ENCODE measurements at places on chromosomes 5 and 9. TPM values are rescaled to one million over a fixed set of nuclear protein-coding genes. Genes with fewer than 3 reads are reported as not detected.

DNA sequence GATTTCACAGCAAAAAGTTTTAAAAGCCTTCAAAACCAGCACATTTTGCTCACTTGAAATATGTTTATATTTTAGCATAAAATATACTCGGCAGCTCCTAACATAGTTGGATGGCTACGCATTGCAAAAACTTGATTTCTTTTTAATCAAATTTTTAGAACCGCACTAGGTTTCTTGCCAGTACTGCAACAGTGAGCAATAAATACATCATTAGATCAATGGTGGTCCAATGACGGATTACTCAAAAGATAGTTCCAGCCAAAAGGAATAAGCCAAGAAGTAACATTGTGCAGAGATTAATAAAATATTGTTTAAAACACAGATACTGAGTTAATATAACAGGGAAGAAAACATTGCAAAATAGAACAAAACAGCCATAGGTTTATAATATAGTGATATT lies 5.5 kb downstream of the MARCHF3 start:
- no peak for DNase-seq

HIGD2A gene
- total RNA-seq: 31.9 TPM

ACOT12 gene
- total RNA-seq: 2.4 TPM

CDO1 gene
- 63.2 TPM for total RNA-seq

EGFLAM gene
- 13.7 TPM for total RNA-seq

GRCh38 chr5:137706841-137707240 lies 29.0 kb downstream of the KLHL3 start:
- DNase-seq: no peak

DNA sequence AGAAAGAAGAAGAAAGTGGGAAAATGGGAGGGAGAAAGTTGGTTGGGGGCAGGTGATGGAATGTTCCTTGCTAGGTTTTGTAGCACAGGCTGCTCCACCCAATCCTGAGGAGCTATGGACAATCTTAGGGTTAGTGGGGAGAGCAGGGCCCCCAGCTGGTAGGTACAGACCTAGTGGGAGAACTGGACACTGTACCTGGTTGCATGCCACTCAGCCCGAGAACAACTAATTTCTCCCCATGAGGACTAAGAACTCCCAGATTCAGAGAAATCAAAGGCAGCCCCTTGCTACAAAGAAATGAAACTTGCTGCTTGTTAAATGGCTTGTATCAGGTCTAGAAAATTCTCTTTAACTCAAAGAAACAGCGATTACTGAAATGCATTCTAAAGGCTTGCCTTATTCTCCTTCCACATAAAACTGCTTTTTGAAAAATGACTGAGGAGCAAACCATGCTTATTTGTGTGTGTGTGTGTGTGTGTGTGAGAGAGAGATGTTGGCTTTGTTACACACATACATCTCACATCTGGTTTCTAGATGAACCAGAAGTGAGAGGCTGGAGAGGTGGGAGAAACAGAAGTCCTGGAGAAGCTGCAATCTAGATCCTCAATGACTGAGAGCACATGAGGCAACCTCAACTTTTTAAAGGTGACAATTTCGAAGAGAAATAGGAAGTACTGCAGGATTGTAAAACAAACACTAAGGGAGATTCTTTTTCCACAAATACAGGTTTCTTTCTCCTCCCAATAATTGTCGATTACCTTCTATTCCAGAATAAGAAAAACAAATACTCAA lies 28.9 kb downstream of the FYB1 start:
- DNase-seq: no peak

GRCh38 chr9:134988706-134989105 lies 71.0 kb upstream of the FCN1 start:
- no peak for DNase-seq

DNA sequence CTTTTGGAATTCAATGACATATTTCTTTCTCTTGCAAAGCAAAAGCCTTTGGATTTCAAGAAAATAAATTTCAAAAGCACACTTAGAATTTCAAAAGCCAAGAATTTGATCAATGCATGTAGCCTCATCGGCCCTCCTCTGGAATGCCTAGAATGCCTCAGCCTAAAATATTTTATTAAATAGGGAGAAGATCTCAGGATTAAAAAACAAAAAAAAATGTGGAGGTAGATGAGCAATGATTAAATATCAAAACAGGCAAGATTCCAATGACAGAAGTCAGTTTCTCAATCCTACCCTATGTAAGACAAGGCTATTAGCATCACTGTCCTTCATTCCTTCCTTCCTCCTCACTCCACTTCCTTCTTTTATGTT lies 169.0 kb downstream of the CDH6 start:
- no peak for DNase-seq

PKD2L2 gene
- not detected for total RNA-seq

ADGRD2 gene
- 1.5 TPM for total RNA-seq

LCN1 gene
- total RNA-seq: not detected

DNA sequence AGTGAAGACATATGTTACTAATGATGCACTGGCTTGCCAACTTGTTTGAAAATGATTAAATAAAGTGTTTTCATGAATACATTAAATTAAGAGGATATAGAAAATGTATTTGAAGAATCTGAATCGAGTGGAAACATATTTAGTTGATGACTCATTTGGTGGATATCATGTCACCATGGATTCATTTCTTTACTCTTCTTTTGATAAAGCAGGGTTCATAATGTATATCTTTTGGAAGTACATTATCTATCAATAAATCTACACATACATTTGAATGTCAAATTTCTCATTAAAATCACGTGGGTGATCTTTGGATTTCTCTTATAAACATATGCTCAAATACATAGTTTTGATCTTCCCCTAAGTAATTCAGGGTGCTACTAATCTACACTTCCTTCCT lies 1148.1 kb upstream of the ACO1 start:
- DNase-seq: no peak

DNA sequence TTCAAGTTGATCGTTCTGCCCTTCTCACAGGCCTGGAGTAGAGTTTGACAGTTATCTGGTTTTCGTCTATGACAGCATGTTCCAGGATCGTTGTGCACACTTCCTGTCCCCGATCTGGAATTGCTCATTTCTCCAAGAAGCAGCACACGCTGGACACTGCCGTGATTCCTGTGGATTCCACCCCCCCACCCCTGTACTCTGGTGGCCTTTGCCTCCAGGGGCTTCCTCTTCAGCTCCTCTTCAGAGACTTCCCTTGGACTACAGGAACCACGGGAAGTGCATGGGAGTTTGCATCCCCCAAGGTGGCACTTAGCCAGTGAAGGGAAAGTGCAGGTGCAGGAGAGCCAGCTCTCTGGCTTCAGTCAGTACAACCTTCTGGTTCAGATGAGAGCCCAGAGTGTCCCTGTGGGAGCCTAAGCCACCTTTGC lies 160.7 kb downstream of the CACNA1B start:
- peak; percentile 26 for DNase-seq

DNA sequence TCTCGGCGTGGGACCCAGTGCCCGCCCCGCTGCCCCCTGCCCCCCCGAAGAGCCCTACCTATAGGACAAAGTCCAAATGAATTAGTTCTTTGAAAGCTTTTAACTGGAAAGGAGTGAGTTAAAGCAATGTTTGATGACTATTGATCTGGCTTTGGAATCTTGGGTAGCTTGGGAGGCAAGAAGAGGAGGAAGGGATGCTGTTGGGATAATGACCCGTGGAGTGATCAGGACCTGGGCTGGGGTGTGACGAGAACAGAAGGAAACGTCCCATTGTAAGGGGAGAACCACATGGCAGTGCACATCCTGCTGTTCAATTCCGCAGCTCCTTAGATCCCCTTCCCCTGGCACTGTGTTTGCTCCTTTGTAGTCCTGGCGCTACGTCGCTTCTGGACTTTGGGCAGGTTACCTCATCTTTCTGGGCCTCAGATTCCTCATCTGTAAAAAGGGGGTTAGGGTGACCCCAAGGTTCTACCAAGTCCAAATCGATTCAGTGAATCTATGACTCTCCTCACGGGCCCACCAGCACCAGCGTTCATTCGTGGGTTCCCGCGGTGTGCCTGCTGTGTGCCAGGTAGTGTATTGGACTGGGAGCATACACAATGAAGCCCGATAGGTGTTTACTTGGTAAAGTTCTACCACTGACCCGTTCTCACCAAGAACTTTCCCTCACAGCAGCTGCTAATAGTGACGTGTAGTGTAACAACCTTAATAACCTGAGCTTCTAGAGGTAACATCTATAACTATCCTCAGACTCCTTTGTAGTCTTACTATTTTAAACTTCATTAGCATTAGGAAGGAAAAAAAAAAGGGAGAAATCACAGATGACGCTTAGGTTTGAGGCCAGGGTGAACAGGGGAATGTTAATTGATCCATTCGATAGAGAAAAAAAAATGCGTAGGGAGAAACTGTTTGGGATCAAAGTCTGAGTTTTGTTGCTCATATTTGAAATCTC lies 1.1 kb upstream of the NADK2 start:
- no peak for DNase-seq

F2RL2 gene
- 0.27 TPM for total RNA-seq

GRCh38 chr5:133775584-133776304 lies 163.4 kb upstream of the FSTL4 start:
- no peak for DNase-seq

DNA sequence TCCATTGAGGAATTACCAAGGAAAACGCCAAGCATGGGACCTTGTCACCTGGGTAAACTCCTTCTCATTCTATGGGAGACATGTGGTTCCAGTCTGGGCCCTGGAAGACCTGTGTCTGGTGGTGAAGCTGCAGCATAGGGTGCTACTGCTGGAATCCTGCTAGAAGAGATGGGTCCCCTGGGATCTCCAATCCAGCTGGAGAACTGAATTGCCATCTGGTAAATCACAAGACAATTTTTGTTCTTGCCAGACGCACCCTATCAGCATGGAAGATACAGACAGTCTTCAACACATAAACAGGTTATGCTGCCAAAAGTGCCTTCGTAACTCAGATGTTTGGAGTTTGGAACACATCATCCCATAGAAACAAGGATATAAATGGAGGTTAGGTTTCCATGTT lies 424.0 kb upstream of the BRINP1 start:
- DNase-seq: no peak

DNA sequence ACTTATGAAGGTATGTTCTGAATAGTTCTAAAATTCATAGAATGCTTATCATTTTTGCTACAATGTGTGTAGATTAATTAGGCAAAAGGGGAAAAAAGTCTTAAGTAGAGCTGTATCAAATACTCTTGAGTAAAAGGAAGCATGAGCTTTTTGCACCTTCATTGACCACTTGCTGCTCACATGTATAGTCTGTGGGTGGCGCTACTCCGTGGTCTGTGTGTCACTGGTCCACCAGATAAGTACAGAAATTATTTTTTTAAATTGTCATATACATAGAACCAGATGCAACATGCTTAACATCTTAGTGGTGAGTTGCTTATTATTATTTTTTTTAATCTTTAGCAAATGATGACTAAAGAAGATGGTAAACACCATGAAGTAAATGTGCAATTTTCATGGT lies 130.2 kb downstream of the MAN2A1 start:
- DNase-seq: no peak

DNA sequence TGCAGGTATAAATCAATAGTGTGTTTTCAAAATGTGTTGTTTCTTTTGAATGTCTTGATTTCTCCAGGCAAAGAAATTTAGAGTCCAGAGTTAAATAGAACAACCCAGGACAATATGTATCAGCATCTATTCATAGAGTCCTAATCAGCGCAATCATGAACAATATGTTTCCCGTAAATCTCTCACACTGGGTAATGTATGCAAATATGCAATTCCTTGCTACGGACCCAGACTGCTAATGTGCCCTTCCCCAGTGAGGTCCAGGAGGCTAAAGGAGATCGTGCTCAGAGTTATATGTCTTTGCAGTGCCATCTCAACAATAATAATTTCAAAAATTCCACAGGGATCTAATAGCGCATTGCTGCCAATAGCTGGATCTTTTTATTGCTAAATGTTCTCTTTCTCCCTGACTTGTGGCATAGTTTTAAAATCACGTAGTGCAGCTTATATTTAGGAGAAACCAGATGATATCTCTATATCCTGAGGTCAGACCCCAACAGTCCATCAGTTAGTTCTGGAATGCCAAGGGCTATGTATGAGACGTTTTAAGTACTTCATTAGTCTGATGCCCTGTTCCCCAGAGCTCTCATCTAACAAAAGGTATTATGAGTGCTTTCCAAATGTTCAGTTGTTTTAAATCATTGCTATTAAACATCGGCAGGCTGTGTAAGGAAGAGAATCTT lies 145.1 kb downstream of the MARCHF11 start:
- DNase-seq: no peak

- DNase-seq: no peak
These were observed 260.3 kb upstream of the RPS23 start for GRCh38 chr5:82538339-82539034.

GRCh38 chr5:61089351-61089750 lies 72.9 kb downstream of the SMIM15 start:
- no peak for DNase-seq

DNA sequence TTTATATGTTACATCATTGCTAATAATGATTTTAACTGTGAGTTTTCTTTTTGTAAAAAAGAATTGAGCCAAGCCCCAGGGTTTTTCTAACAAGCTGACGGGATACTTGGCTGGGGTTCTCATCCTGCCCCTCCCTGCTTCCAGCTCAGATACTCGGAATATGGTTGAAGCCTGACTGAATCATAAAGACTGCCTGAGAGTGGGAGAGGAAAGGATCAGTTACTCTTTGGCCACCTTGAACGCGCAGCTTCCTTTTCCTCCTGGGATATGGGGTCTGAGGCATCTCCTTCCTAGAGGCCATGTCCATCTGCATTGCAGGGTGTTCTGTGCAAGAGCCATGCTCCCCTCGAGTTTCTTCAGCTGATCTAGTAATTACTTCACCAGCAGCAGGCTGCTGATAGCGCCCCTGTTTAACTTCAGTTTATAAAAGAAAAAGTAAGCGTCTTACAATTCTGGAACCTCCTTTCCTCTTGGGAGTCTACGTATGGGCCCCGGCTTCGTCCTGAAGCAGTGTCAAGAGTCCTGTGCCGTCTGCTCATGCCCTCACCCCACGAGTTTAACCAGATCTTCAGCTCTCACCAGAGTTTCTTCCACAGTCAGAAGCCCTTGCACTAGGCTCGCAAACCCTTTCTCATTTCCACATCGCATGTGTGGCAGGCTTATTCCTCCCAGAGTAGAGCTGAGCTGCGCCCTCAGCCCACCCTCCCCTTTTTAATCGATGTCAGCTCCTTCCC lies 130.0 kb downstream of the MVB12B start:
- DNase-seq: no peak

GRCh38 chr5:107127878-107128277 lies 542.9 kb downstream of the EFNA5 start:
- DNase-seq: no peak

BTF3 gene
- 194 TPM for total RNA-seq

LYSMD3 gene
- total RNA-seq: 19.1 TPM

DPM2 gene
- total RNA-seq: 11.0 TPM

DPYSL3 gene
- 497 TPM for total RNA-seq

- DNase-seq: no peak
These were observed 273.6 kb downstream of the FSTL4 start for GRCh38 chr5:133338504-133339355.

- no peak for DNase-seq
These were observed 97.8 kb downstream of the C5orf15 start for GRCh38 chr5:133870661-133871060.

DNA sequence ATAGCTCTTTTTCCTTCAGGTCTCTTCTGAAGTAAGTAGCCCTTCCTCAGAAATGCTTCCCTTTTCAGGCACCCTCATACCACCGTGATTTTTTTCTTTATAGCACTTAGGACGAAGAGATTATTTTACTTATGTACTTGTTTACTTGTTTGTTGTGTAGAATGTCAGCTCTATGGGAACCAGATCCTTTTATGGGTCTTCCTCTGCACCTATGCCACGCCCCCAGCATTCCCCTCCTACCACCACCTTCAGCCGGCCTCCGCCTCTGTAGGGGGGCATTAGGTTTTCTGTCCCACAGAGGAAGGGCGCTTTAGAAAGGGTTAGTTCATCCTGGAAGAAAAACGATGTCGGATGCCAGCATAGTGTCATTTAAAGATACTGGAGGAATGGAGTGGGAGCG lies 1.8 kb downstream of the CDKN2B-AS1 start:
- DNase-seq: no peak

GRCh38 chr5:84403773-84404172 lies 19.1 kb upstream of the EDIL3 start:
- no peak for DNase-seq

Measured in cerebellum (tissue), 4 donors.